ENCODE measurements at places on chromosomes 1 and 21.

GRCh38 chr1:201266774-201267173 is 16.5 kb upstream of the PKP1 start:
- DNase-seq = no peak

DNA sequence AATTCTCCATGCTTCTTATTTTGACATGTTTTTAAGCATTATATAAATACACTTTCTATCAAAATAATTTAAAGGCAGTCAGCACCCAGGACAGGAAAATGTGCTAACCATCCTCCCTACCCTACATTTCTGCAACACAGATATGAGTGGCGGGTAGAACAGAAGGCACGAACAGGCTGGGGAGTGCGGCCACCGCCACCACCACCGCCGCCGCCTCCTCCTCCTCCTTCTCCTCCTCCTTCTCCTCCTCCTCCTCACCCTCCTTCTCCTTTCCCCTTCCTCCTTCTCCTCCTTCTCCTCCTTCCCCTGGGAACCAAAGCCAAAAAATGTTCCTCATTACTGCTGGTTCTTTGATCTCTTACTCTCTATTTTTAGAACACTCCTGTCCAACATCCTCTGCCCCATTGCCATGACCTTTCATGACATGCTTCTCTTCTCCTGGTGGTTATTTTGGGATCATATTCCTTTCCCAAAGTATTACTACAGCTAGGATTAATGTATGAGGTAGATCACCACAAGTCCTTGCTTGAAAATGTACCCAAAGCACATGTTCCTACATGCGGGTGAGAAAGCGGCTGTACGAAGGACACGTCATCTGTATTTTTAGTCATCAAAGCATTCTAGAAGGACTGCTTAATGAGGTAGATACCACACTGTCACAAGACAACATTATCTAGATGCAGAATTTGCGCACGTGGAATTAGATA is 24.5 kb upstream of the CCN1 start:
- no peak for DNase-seq

GRCh38 chr1:72140222-72140621 is 142.1 kb downstream of the NEGR1 start:
- no peak for DNase-seq

GRCh38 chr1:156550346-156550745 is 22.0 kb downstream of the IQGAP3 start:
- DNase-seq = no peak

GRCh38 chr1:151005729-151006319 is 878 bp downstream of the MINDY1 start:
- DNase-seq = no peak

- DNase-seq = no peak
Observed at GRCh38 chr1:223872308-223872901, 26.7 kb upstream of the TP53BP2 start.

Data from activated naive CD8-positive, alpha-beta T cell treated with anti-CD3 and anti-CD28 coated beads for 36 hours (primary cell).